ENCODE measurements at places on chromosomes 3 and 15.

DNA sequence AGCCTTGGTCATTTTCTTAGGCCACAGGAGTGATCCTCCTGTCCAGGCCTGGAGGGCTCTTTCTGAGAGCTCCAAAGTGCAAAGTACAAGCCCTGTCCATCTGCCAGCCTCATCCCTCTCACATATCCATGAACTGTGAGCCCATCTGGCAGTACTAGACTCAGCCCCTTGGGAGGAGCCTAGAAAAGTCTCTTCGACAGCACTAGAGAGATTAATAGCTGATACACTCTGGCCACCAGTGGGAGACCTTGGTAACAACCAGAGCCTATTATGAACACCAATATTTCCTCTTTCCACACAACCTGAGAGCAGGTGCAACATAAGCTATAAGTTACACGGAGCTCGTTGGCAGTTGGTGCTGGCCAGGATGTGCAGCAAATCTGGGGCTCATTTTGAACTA is 59.5 kb upstream of the DCLK3 start:
- H3K36me3 ChIP-seq: peaks cover 24% of the 10 kb centered on the region
- no peak for DNase-seq
- no peaks in the 10 kb centered on the region for H3K4me1 ChIP-seq
- H3K27ac ChIP-seq: no peak overlapping the region

- H3K4me1 ChIP-seq: no peaks in the 10 kb centered on the region
- no peaks in the 10 kb centered on the region for H3K27me3 ChIP-seq
- no peak overlapping the region for H3K27ac ChIP-seq
- H3K4me3 ChIP-seq: no peak overlapping the region
- no peak for DNase-seq
Observed at GRCh38 chr3:163916596-163917560, 1161.4 kb downstream of the SI start.

GRCh38 chr3:149180057-149180573 is 41.5 kb downstream of the CP start:
- H3K4me1 ChIP-seq: no peaks in the 10 kb centered on the region
- H3K27me3 ChIP-seq: no peaks in the 10 kb centered on the region
- peaks cover 15% of the 10 kb centered on the region for H3K36me3 ChIP-seq
- no peak overlapping the region for H3K4me3 ChIP-seq
- no peak for DNase-seq

GRCh38 chr15:81331600-81331999 is 7.7 kb upstream of the STARD5 start:
- H3K27ac ChIP-seq: no peak overlapping the region
- no peaks in the 10 kb centered on the region for H3K36me3 ChIP-seq
- no peak for DNase-seq
- H3K27me3 ChIP-seq: no peaks in the 10 kb centered on the region

- H3K27ac ChIP-seq: no peak overlapping the region
- H3K36me3 ChIP-seq: no peaks in the 10 kb centered on the region
- H3K4me3 ChIP-seq: no peak overlapping the region
- H3K27me3 ChIP-seq: no peaks in the 10 kb centered on the region
- no peaks in the 10 kb centered on the region for H3K4me1 ChIP-seq
Observed at GRCh38 chr3:124478830-124479229, 251.4 kb upstream of the UMPS start.

GRCh38 chr15:99736702-99737101 is 3.5 kb upstream of the LYSMD4 start:
- H3K36me3 ChIP-seq: no peaks in the 10 kb centered on the region
- no peaks in the 10 kb centered on the region for H3K27me3 ChIP-seq
- no peak overlapping the region for H3K4me3 ChIP-seq
- DNase-seq: no peak
- H3K4me1 ChIP-seq: peaks cover 11% of the 10 kb centered on the region

DNA sequence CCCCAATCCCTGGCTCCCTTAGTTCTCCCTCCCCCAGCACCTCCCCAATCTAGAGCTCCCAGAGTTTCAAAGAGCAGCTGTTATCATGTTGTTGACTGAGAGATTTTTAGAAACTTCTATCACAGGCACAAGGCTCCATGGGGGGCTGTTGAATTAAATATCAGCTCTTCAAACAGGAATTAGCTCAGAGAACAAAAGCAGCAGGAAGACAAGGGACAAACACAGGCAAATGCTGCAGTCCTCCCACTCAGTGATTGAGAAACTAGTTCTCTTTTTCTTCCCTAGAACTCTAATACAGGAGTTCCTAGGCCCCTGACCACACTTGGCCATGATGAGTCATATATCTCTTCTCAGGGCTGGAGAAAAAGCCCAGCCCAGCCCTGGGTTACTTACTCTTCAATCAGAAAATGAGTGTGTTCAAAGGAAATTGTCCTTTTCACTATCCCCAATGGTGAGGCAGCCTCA is 262.1 kb downstream of the IGSF11 start:
- no peak for DNase-seq
- H3K4me1 ChIP-seq: no peaks in the 10 kb centered on the region
- no peaks in the 10 kb centered on the region for H3K36me3 ChIP-seq
- H3K27ac ChIP-seq: no peak overlapping the region

DNA sequence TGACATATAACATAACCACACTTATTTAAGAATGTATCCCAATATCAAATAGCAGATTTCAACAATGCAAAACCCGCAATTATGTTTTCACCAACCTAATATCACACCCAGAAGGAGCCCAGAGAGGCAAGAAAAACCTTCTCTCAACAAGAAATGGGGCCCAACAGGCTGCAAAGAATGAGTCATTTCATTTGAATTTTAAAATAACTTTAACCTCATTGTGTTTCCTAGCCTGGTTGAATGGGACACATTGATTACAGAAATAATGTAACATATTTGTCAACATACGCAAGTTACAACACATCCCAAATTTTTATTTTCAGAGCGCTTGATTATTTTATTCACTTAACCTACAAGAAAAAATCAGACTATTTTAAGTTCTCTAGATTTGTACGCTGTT is 365.1 kb upstream of the SLCO3A1 start:
- peaks cover 15% of the 10 kb centered on the region for H3K4me1 ChIP-seq
- H3K27me3 ChIP-seq: no peaks in the 10 kb centered on the region
- no peaks in the 10 kb centered on the region for H3K36me3 ChIP-seq

DNA sequence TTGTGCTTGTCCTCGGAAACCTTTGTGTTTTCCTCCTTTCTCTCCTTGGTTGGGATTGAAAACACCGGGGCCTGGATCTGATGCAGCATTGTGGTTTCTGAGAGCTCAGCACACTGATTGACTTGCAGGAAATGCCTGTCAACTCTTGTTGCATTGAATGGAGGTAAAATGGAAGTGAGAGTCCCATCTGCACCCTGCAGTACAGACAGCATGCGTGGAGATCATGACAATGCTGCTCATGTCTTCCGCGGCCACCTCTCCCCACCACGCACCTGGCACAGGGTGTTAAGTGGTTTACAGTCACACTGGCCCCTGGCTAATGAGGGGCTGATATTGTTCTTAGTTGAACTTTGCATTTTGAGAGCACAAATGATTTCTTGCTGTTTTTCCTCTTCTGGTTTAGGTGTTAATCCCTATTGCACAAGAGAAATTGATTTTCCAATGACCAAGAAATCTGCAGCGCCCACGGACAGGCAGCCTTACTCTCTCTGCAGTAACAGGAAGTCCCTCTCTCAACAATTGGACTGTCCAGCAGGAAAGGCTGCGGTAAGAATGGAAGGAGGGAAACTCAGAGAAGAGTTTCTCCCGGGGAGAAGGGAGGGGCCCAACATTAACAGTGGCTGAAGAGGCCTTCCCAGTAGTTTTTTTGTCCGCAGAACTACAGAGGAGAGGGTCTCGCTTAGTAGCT is 58.5 kb downstream of the STARD5 start:
- no peaks in the 10 kb centered on the region for H3K27me3 ChIP-seq
- H3K36me3 ChIP-seq: no peaks in the 10 kb centered on the region
- peaks cover 17% of the 10 kb centered on the region for H3K4me1 ChIP-seq
- H3K27ac ChIP-seq: no peak overlapping the region
- no peak for DNase-seq
